ENCODE measurements at places on chromosomes 11 and 22.

- DNase-seq, result no peak
These were observed 8.8 kb upstream of the WNT11 start for GRCh38 chr11:76214968-76215548.

DNA sequence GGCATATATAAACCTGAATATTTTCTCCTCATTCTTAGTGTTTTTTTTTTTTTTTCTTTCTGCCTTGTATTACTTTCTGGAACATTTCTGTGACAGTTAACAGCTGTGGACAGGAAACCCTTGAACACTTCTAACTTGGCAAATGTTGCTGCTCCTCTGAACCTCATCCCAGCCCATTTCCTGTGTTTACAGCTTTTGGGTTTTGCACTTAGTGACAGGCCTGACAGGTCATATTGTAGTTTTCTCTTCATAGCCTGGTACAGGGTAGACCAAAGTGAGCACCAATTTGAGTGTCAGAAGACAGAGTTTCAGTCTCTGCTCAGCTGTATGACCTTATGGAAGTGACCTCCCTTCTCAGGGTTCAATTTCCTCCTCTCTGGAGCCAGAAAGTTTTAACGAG lies 91.6 kb downstream of the STIM1 start:
- DNase-seq, result peak; percentile 57

GRCh38 chr22:45521178-45521577 lies 18.5 kb downstream of the FBLN1 start:
- no peak for DNase-seq

GRCh38 chr11:83060965-83061364 lies 10.7 kb downstream of the RAB30 start:
- no peak for DNase-seq

DNA sequence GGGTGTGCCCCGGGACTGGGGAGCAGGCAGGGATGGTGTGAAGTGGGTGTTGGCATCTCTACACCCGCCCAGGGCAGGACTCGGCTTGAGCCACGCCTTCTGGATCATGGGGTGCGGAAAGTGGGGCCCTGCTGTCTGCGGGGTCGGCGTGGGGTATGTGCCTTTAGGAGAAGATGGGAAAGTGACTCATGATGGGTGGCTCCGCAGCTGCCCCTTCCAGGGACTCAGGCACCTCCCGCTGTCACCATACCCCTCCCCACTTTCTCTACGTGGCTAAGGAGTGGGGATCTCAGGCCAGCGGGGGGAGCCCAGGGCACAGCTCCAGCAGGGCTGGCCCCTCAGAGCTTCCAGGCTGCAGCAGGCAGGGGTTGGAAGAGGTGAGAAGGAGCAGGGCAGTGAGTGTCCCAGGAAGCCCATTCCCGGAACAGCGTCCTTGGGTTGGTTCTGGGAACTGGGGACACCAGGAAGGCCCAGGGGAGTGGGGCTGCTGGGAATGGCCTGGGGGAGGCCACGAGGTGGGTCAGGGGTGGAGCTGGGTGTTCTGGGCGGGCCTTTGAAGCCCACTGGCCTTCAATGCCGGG lies 102.9 kb upstream of the FGF3 start:
- no peak for DNase-seq

GRCh38 chr22:38074181-38075104 lies 9.5 kb downstream of the SLC16A8 start:
- DNase-seq, result no peak

DNA sequence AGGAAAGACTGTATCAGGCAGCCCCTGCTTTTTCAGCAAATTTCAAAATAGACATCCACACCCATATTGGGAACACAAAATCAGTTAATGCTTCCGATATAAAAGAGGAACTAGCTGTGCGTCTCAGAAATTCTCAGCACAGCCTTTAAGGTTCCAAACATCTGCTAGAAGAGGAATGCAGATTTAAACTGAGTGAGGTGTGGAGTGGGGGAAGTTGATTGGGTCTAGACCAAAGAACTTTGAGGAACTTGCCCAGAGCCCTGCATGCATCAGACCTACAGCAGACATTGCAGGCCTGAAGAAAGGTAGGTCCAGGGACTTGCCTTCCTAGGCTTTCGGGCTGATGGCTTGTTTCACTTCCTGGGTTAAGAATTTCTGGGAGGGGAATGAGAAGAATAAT lies at the start of gene MS4A4A:
MS4A4A (plus strand) TSS at position 255 of the 400 bp plus-strand sequence; CDS start at position 265, 10 bp downstream.
- DNase-seq, result no peak

- no peak for DNase-seq
These were observed 987.4 kb upstream of the CCDC90B start for GRCh38 chr11:84273541-84273940.

DNA sequence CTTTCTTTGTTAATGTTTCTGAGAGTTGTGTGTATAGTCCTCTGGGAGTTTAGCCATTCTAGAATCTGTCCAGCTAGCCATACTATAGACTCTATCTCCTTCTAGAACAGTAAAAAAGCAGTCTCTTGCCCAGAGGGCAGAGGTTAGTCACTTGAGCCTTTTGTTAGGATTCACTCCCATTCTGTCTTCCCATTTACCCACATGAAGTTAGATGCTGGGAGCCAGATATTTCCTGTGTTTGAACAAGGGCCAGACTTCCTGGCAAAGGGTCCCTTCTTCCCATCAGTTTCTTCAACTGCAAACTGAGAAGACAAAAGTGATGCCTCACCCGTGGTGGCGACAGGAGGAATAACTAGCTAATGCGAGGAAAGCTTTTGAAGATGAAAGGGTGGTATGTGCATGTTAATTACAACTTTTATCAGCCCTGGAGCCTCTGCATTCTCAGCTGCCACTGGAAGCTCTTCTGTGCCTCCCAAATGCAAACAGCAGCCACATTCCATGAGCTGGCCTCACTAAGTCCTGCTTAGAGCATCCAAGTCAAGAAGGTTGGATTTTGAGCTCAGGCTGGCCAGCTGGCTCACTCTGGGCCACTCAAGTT lies 12.8 kb downstream of the CD44 start:
- DNase-seq, result no peak

DNA sequence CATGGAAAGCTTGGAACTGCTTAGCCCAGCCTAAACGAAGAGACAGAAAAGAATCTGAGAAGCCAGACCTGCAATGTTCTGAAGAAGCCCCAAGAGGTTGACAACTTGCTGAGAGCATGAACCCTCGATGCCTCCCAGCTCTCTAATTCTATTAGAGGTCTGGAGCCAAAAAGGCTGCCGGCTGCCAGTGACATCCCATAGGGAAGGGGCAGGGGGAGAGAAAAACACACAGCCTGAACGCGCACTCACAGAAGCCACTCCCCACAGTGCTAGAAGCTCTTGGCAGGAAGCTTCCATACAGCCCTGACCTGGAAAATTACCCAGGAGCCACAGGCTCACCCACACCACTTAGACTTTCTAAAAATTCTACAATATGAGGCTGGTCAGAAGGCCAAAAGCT lies 18.3 kb downstream of the POLDIP3 start:
- no peak for DNase-seq

DNA sequence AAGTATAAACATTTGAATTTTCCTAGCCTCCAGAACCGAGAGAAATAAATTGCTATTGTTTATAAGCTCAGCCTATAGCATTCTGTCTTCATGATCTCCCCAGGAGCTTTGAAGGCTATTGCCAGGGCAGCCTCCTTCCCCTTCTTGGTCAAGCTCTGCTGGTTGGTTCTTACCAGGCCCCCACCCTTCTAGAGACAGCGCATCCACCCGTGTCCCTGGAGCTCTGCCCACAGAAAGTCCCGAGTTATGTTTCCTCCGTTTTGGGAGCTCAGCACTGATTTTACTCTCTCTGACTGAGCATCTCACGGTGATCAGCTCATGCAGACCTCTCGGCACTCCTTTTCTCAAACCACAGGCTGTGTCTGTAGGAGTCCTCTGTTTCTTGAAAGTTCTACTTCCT lies 123.8 kb upstream of the SORL1-AS1 start:
- DNase-seq, result no peak

GRCh38 chr11:77111277-77111676 lies 8.6 kb downstream of the OMP start:
- no peak for DNase-seq

DNA sequence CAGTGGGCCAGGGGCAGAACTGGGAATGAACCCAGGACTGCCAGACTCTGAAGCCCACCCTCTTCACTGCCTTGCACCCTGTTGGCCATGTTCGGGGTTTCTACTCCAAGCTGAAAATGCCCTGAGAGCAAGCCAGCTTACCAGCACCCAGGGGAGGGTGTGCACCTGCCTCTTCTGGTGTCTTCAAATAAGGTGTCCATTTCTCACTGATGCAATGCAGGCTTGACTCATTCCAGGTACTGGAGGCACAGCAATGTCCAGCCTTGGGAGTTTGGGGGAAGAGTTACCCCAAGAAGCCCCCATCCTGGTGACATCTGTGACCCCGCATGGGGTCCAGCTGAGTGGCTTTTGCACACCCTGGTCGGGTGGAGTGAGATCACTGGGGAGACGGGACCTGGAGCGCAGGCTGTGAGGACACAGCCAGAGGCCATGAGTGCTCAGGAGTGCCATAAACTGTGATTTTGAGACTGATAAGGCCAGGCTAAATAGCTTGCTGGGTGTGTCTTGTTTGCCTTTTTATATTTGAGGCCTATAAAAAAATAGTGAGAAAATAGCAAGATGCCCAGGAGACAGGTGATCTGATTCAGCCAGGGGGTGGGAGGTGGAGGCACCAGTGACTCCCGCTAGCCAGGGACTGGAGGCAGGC lies 4.6 kb upstream of the CERK start:
- no peak for DNase-seq

DNA sequence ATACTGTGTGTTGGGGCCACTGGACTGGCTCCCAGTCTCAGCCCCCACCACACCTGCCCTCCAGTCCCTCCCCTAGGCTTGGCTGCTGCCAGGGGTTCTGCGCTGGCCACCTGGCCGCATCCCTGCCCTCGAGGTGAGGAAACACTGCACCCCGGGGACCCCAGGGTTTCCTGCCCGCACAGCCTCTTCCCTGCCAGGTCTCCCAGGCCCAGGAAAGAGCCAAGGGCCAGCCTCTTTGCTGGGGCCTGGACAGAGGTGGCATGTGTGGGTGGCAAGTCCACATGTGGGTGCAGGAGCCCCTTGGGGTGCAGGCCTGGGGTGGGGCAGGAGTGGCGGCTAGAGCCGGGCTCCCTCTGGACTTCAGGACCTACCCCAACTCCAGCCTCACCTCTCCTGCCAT lies 2.5 kb downstream of the EPS8L2 start:
- DNase-seq, result no peak

DNA sequence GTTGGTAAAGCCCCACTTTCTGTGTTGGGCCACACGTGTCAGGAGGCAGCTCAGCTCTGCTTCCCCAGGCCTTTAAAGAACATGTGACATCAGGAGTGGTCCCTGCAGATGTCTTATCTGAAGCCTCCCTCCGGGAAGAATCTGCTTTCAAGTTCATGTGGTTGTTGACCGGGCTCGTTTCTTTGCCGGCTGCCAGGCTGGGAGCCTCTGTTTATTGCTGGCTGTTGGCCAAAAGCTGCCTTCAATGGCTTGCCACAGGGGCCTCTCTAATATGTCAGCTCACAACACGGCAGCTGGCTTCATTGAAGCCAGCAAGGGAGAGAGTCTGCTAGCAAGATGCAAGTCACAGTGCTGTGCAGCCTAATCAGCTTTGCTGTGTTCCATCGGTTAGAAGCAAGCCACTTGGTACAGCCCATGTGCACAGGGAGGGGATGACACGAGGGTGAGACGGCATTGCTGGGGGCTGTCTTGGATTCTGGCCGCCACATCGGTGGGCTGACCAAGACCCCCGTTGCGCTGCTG lies 14.6 kb downstream of the MRGPRF start:
- no peak for DNase-seq

GRCh38 chr11:105399511-105399910 lies 210.4 kb upstream of the GRIA4 start:
- DNase-seq, result no peak

DNA sequence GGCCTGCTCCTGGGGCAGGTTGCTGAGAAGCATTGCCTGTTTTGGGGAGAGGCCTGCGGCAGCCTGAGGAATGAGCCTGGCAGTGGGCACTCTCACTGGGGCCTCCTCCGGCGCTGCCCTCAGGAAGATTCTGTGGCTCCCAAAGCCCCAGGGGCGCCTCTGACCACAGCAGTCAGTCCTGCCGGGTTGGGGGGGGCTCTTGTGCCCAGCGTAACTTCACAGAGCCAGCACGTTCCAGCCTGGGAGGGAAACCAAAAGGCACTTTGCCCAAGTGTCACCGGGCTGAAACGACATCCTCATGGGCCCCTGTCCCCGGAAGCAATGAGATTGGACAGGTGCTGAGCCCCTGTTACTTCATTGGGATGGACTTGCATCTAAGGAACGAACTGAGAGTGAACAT lies 4.3 kb upstream of the LRP5 start:
- DNase-seq, result no peak

DNA sequence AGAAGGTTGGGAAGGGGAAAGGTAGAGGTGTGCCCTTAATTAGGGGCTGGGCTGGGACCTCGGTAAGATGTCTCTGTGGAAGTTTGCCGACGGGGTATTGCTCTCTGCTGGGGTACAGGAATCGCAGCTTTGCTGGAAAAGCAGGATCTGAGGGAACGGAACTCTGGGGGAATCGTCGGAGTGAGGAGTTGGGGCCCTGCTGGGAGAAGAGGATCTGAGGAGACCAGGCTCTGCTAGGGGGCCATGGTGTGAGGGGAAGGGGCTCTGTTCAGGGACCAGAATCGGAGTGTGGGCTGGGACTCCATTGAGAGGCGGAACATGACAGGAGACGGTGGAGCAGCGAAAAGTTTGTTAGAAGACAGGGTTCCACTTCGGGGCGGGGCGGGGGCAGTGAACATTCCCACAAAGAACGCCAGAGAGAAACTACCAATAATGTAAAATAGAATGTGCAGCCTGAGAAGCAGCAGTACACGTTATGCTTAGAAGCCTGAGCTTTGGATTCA lies 456 bp downstream of the AAMDC start:
- DNase-seq, result peak; percentile 17

DNA sequence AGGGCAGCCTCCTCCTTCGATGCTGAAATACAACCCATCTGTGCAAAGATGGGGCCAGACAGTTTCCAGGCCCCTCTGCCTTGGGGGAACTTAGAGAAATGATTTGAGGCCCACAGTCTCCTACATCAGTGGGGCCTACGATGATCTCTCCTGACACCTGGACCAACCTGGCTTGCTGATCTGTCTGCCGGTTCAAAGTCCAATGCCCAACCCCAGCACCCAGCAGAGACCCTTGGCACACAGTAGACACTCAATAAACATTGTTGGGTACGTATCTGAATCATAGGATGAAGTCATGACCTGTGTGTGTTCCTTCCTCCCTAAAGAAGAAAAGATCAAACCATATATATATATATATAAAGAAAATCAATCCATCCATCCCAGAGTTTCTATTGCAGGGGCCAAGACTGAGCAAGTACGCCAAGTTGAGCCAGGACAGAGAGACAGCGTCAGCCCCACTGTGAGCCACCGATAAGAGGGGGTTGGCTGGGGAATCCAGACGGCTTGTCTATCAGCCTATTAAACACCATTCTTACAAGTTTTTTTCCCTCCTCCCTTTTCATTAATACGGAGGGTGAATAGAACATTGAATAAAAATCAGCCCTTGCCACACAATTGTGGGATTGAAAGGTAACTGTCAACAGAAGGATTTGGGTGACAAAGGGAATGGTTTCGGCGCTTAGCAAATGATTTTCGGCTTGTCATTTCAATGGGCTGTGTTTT lies 244.1 kb downstream of the MN1 start:
- no peak for DNase-seq
